Thymus (tissue), 14 donors: ENCODE measurements at places on chromosomes 7 and 10. TPM values are rescaled to one million over a fixed set of nuclear protein-coding genes. Genes with fewer than 3 reads are reported as not detected.
A peak's percentile ranks its signal among the peaks of the same experiment; 100 is the strongest.

Gene SPAM1
- polyA plus RNA-seq, result 0.02 TPM

Gene LZTS2
- polyA plus RNA-seq, result 44.7 TPM

Gene AKR1C2
- 3.8 TPM for polyA plus RNA-seq

- DNase-seq, result no peak
Observed at GRCh38 chr10:111077785-111078504, 1.1 kb downstream of the ADRA2A start.

Gene TUBAL3
- polyA plus RNA-seq, result 0.46 TPM

DNA sequence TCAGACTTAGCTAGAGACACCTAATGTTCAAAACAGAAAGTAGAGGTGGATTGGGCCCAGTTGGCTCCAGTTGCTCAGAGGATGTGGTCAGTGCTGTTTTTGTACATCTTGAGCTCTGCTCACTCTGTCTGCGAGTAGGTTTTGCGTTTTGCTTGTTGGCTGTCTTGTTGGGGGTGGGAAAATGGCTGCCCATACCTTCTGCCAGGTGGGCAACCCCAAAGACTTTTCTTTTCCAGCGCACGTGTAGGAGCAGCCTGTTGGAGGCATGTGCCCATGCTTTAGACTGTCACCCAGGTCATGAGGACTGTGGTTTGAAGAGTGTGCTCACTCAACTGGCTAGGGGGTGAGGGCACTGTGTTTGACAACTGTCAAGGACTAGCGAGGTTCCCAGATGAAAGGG, 73.9 kb downstream of the KAT6B start:
- DNase-seq, result no peak

Gene ZNF680
- 11.1 TPM for polyA plus RNA-seq

GRCh38 chr7:133709036-133709880, 417.9 kb upstream of the LRGUK start:
- DNase-seq, result no peak

DNA sequence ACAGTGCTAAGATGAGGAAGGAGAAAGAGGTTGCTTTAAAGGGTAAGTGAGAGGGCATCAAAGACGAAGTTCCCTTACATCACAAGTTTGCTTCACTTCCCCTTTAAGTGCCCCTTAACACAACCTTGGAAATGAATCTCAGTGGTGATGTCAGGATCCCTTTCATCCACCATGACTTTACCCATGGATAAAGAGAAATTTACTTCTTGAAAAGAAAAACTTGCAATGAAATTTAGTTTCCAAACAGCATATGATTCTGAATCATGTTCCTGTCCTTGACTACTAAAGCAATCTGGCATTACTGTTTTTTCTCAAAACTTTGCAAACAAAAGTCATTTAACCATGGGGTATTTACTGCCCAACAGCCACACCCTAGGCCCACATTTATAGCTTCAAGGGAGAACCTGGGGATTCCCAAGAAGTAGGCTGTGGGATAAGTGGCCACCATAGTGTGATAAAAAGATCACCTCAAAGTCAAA, 135.9 kb downstream of the ITGB8 start:
- no peak for DNase-seq

GRCh38 chr10:13564576-13564975, 22.2 kb upstream of the PRPF18 start:
- DNase-seq, result no peak

DNA sequence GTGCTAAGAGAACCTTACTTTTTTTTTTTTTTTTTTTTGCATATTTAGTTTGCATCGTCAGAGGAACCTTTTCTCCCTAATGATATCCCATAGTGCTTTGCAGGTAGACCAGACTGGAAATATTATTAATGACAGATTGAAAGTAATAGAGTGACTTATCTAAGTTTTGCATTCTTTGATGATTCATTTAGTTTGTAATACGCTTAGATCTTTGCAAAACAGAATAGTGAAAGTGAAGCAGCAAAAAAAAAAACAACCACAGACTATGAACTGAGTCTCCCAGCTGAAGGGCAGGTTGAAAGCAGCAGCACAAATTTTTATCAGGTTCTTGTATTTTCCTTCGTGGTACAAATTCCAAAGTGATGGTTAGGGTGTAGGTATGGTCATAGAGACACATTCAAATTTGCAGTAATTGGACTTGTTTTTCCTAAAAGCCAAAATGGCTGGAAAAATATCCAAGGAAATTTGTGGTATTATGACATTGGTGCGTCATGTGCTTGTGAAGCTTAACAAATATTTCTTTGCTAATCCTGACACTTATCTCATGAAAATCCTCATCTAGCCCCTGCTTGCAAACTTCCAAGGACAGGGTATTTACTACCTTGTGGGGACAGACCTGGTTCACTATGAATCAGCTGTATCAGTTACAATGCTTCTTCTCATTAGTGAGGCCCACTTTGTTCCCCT, 81.8 kb upstream of the CREB5 start:
- peak; percentile 29 for DNase-seq

DNA sequence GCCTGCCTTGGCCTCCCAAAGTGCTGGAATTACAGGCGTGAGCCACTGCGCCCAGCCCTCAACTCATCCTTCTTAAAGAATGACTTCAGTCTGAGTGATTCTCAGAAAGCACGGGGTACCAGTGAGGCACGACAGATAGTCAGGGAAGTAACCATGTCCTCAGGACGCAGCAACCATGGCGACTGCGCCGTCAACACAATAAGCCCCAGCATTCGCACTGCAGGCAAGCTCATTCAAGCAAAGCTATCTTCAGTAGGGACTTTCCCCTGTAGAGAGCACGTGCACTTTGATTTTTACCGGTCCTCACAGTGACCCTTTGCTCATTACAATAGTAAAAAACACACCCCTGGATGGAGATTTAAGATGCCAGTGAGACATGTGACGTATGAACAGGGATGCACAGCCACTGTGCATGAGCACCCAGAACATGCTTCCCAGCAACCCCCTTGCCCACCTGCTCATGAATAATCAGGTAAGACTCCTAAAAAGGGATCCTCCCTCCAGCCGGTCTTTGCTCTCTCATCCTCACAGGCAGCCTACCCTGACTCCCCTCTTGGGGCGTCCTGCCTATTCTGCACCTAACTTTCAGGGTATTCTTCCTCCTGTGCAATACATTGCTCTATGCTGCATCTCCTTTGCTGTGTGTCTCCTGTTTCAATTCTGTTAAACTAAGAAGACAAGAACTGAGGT, 9.1 kb downstream of the WDR86 start:
- no peak for DNase-seq

Gene BICC1
- 1.8 TPM for polyA plus RNA-seq

Gene TMEM120A
- polyA plus RNA-seq, result 48.8 TPM

Gene PON1
- 6.9 TPM for polyA plus RNA-seq

Gene MYH16
- polyA plus RNA-seq, result 0.09 TPM

DNA sequence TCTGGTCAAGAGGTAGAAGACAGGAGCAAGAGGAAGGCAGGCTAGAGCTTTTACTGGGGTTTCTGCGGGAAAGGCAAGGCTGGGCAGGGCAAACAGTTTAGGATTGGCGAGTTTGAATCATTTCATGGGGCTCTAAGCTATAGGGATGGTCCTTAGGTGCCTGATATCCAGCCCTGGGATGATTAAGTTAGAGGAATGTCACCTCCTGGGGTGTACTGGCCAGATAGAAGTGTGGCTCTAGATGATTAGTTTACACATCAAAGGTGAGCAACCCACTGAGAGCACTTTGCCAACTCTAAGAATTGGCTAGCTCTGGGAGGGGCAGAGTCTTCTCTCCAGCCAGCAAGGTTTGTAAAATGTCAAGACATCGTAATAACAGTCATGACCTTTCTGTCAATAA, 52.4 kb downstream of the ZNF365 start:
- no peak for DNase-seq

DNA sequence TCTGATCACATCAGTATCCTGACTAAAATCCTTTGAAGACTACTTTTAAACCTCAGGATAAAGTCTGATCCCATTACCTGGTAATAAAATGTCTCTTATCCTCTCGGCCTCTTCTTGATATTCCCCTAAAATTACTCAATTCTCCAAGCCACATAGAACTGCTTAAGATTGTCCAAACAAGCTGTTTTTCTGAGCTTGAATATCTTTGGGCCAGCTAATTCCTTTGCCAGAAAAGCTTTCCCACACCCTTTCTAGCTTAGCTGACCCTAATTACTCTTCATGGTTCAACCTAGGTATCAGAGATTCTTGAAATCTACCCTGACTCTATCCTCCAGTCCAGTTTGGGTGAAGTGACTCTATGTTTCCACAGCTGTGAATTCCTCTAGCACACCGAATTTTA, 328.6 kb downstream of the CRPPA start:
- no peak for DNase-seq

DNA sequence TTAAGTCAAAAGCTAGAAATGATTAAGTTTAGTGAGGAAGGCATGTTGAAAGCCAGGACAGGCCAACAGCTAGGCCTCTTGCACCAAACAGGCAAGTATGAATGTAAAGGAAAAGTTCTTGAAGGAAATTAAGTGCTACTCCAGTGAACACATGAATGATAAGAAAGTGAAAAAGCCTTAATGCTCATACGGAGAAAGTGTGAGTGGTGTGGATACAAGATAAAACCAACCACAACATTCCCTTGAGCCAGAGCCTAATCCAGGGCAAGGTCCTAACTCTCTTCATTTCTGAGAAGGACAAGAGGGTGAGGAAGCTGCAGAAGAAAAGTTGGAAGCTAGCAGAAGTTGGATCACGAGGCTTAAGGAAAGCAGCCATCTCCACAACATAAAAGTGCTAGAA, 53.0 kb downstream of the DNAJC1 start:
- no peak for DNase-seq

DNA sequence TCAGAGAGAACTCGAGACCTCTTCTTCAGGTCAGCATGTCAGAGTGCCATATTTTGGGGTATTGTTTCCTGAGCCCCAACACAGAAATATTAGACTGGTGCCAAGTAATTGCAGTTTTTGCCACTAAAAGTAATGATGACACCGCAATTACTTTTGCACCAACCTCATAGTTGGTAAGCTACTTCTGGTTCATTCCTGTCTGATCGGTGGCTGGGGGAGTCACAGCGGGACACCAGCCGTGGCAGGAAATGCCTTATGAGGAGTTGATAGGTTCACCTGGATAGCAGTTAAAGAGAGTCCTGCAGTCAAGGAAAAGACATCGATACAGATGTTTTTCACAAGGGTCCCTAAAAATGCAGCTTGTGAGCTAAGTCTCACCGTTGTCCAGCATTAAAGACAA, 23.9 kb upstream of the ATP6V0A4 start:
- DNase-seq, result no peak

GRCh38 chr7:150945853-150946420, 32.2 kb downstream of the KCNH2 start:
- DNase-seq, result no peak

DNA sequence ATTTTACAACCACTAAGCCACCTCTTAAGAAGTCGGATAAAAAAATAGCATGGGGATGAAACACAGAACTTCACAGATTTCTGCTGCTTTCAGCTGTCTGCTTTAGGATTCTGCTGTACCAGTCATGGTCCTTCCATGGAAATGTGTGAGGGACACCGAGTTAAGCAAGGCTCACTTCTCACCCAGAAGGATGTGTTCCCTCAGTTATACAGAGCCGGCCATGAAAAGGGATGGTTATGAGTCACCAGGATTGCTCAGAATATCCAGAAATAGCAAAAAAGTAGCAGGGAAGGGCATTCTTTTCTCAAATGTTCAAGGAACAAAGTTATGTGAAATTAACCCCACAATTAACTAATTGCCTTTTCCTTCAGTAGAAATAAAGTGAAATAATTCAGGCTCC, 124.4 kb downstream of the AMPH start:
- no peak for DNase-seq

Gene ACTL6B
- polyA plus RNA-seq, result 0.18 TPM

- no peak for DNase-seq
Observed at GRCh38 chr10:132580143-132580542, 42.6 kb downstream of the INPP5A start.

Gene PNLIPRP3
- polyA plus RNA-seq, result 0.23 TPM

Gene NUPR2
- polyA plus RNA-seq, result 0.75 TPM

DNA sequence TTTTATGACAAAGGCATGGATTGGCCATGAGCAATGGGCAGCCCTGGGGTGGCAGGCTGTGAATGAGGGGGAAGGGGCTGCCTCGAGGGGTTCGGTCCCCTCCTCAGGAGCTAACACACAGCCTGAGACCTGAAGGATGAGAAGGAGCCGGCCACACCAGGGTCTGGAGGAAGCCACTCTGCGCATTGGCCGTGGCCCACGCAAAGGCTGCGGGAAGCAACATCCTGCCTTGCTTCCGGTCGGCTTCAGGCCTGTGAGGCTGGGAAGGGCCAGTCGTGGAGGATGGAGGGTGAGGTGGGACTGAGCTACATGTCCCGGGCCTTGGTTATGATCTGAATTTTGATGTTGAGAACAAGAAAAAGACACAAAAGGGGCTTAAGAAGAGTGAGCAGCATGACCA, 49.4 kb downstream of the RGS10 start:
- DNase-seq, result no peak

DNA sequence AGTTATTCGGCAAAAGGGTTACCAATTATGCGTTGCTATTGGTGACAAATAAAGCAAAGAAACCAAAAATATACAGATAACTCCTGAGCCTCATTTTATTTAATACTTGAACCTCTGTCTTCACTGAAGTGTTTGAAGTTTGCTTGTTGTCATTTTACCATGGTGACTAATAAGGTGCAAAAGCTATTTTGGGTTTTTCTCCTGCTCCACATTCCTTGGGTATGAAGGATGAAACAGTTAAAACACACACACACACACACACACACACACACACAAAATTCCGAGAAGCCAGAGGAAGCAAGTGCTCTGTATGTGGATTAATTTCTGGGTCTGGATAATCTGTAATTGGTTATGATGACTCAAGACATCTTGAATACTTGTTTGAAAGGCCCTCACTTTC, 246.5 kb downstream of the COBL start:
- no peak for DNase-seq

- DNase-seq, result no peak
Observed at GRCh38 chr7:46169384-46169755, 248.3 kb upstream of the IGFBP3 start.

Gene LSM5
- 168 TPM for polyA plus RNA-seq

- DNase-seq, result no peak
Observed at GRCh38 chr7:106423111-106423510, 138.3 kb upstream of the NAMPT start.

Gene GFRA1
- 1.6 TPM for polyA plus RNA-seq

DNA sequence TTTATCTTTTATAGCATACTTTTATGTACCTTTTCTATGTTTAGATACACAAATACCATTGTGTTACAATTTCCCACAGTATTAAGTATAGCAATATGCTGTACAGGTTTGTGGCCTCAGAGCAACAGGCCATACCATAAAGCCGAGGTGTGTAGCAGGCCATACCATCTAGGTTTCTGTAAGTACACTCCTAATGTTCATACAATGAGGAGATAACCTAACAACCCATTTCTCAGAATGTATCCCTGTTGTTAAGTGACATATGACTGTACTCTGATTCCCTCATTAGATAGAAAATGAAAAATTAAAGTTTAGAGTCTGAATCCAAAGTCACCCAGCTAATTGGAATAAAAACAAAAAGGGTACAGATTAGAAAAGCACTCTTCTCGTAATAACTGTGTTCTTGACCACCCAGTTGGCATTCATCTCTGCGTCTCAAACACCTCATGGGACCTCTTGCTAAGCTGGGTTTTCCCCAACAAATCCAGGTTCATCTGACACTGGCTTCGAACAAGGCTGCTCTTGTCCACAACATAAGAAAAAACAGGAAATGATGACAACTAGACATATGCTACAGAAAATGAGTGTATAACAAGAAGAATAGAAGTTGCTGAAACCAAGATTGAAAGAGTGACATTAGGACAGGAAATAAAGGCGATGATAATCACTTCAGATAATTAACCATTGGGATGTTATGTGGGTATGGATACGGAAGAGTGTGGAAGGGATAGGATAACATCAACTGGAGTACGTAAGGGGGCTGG, 1.4 kb downstream of the NDUFB8 start:
- no peak for DNase-seq
